ENCODE measurements at places on chromosomes 3 and 15. TPM values are rescaled to one million over a fixed set of nuclear protein-coding genes. Genes with fewer than 3 reads are reported as not detected.

The GOLGA6A gene
- 0.09 TPM for total RNA-seq

The ECE2 gene
- not detected for total RNA-seq

The UACA gene
- 39.4 TPM for total RNA-seq

The IMPG2 gene
- not detected for total RNA-seq

The CMTM7 gene
- 39.7 TPM for total RNA-seq

The LNP1 gene
- total RNA-seq = 1.3 TPM

The HCN4 gene
- 0.37 TPM for total RNA-seq

The ECT2 gene
- 73.0 TPM for total RNA-seq

The TMCO5A gene
- not detected for total RNA-seq

The FNDC3B gene
- total RNA-seq = 36.6 TPM

The PDZRN3 gene
- total RNA-seq = not detected

The GANC gene
- total RNA-seq = 7.6 TPM

The CCR9 gene
- not detected for total RNA-seq

The CD200 gene
- total RNA-seq = not detected

The GATA2 gene
- 5.3 TPM for total RNA-seq

The SLC30A4 gene
- total RNA-seq = 2.0 TPM

The DNAH12 gene
- total RNA-seq = not detected

The DPPA2 gene
- not detected for total RNA-seq

The EPHB3 gene
- total RNA-seq = 0.77 TPM

The SENP5 gene
- total RNA-seq = 6.5 TPM

The CCR2 gene
- not detected for total RNA-seq

The FBXL22 gene
- total RNA-seq = 0.25 TPM

The MEIS2 gene
- total RNA-seq = 8.6 TPM

The ARL8B gene
- total RNA-seq = 71.0 TPM

The FETUB gene
- total RNA-seq = not detected

The MAP2K5 gene
- total RNA-seq = 10.1 TPM

The THSD4 gene
- total RNA-seq = 26.4 TPM

The SLC12A1 gene
- not detected for total RNA-seq

The MGLL gene
- 77.9 TPM for total RNA-seq

The CBLB gene
- total RNA-seq = 16.2 TPM

The GRIP2 gene
- total RNA-seq = 1.6 TPM

The SNTN gene
- total RNA-seq = not detected

The SUSD5 gene
- 3.4 TPM for total RNA-seq

The CAPN3 gene
- total RNA-seq = 0.15 TPM

The ARHGAP11A gene
- 76.2 TPM for total RNA-seq

The CPNE9 gene
- total RNA-seq = 0.15 TPM

The RTP3 gene
- not detected for total RNA-seq

The CCR3 gene
- total RNA-seq = not detected

The UBE2Q2 gene
- 44.9 TPM for total RNA-seq

The HRG gene
- total RNA-seq = not detected

The SCG3 gene
- not detected for total RNA-seq

The DNAJA4 gene
- not detected for total RNA-seq

The SOX14 gene
- total RNA-seq = not detected

The PLCB2 gene
- 0.72 TPM for total RNA-seq

The BTLA gene
- total RNA-seq = not detected

The MNS1 gene
- total RNA-seq = 3.0 TPM
